ENCODE measurements at places on chromosomes 6 and 20.

DNA sequence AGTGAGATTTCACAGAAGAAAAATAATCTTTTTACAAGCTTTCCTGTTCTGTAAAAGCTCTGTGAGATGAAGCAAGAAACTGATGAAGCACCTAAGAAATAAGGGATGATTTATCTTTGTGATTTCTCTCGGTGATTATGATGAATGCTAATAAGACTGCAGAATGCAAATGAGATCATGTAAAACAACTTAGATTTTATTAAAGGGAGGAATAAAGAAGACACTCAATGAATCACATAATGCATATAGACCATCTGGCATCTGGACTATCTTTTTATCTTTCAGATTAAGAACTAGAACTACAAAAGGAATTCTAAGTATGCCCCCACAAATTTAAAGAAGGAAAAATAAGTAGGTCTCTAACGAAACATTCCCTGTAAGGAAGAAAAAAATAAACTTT, 361.5 kb upstream of the OPRM1 start:
- DNase-seq, result no peak

DNA sequence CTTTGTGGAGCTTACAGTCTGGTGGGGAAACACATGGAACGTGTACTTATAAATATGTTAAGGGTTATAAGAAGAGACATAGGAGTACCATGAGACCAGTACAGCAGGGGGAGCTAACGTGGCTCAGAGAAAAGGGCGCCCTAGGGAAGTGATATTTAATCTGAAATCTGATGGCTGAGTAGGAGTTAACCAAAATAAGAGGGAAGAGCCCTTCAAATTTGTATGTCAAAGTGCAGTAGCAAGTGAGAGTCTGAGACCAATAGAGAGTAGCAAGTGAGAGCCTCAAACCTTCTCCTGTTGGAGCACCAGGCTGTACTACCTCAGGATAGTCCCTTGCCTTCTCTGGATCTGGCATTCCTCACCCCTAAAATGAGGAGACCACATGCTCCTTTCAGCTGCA, 6.1 kb upstream of the PKIG start:
- no peak for DNase-seq

- DNase-seq, result no peak
These were observed 113.7 kb downstream of the FAM217A start for GRCh38 chr6:3965071-3965718.

- DNase-seq, result no peak
These were observed 26.5 kb upstream of the GFOD1 start for GRCh38 chr6:13513626-13514502.
